HFF-Myc (cell line): ENCODE measurements at places on chromosomes 1 and 21.

GRCh38 chr1:226215239-226215638 is 8.2 kb upstream of the MIXL1 start:
- no peak for DNase-seq

GRCh38 chr1:109802136-109802900 is 38.6 kb upstream of the EPS8L3 start:
- DNase-seq, result no peak

DNA sequence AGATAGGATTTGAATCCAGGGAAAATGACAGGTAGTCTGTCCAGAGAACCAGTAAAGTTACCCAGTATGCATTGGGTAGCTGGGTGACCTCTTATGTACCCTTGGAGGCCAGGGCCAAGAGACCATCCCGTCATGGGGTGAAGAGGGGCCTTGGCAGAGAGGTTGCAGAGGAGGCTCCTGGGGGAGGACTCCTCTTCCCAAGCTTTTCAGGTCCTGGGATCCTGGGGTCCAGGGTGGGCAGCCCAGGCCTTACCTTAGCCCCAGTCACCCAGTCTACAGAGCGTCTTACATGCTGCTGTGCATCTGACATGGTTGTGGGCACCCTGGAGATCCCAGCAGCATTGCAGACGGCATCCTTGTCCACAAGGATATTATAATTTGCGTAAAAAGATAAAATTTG is 14.0 kb downstream of the PMF1 start:
- no peak for DNase-seq

DNA sequence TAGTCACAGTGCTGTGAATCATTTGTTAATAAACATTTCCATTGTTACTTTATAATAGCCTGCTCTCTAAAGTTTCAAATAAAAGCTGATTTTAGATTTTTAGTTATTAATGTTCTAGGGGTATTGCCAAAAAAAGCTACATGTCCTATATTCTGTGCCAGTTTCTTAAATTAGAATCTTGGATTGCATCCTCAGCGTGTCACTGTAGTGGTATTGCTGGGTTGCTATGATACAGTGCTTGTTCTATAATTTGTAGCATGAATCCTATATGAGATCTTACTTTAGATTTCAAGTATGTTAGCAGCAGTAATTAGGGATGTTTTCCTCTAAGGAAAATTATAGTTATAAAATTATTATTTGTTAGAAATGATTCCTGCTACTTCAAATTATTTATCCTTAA is 16.4 kb downstream of the PPP2R5A start:
- no peak for DNase-seq

GRCh38 chr1:33163621-33164519 is 18.0 kb downstream of the TRIM62 start:
- DNase-seq, result peak; percentile 38
